Activated CD4-positive, alpha-beta T cell treated with anti-CD3 and anti-CD28 coated beads, Interleukin-2, amount 50 U/mL, for 48 hours (primary cell): ENCODE measurements at places on chromosomes 4 and X.

DNA sequence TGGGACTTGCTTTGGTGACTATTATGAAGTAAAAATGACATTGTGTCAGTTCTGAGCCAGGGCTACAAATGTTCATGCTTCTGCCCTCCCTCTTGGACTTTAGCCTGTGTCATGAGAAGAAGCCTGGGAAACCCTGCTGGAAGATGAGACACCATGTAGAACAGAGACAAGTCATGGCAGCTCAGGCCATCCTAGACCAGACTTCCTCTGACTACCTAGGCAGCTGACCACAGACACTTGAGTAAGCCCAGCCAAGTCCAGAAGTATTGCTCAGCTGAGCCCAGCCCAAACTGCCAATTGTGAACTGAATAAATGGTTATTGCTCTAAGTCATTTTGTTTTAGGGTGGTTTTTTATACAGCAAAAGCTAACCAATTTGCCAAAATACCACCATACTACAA, 467.6 kb upstream of the CNKSR2 start:
- no peak for DNase-seq

GRCh38 chr4:68451246-68452211, 4.3 kb downstream of the TMPRSS11E start:
- DNase-seq, result no peak

DNA sequence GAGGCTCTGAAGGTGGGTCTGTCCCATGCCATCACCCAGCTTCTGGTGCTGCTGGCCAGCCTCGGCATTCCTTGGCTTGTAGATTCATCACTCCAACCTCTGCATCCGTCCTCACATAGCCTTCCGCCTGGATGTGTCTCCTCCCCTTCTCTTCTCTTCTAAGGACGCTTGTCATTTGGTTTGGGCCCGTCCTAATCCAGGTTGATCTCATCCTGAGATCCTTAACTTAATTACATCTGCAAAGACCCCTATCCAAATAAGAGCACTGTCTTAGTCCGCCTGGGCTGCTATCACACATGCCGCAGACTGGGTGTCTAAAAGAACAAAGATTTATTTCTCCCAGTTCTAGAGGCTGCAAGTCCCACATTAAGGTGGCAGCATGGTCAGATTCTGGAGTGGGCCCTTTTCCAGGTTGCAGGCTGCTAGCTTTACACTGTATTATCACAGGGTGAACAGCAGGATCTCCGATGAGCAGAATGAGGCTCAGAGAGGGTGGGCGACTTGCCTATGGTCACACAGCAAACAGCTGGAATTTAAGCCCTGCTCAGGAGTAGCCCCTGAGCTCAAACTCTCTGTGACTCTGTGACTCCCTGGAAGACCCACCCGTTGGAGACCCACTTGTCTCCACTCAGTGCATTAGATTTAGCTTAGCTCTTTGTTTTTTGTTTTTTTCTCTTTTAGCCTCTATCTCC, 113.1 kb downstream of the STK32B start:
- no peak for DNase-seq

- DNase-seq, result no peak
Measured at GRCh38 chr4:128163177-128164117, 102.3 kb downstream of the LARP1B start.

GRCh38 chr4:78962597-78963115, 23.4 kb upstream of the PAQR3 start:
- no peak for DNase-seq

DNA sequence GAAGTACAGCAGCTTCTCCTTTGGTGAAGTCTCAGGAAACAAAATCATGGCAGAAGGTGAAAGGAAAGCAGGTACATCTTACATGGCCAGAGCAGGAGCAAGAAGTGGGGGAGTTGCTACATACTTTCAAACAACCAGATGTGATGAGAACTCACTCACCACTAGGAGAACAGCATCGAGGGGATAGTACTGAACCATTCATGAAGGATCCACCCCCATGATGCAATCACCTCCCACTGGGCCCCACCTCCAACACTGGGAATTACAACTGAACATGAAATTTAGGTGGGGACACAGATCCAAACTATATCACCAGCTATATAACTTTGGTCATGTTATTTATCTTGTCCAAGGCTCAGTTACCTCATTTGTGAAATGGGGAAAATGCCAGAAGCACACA, 159.4 kb downstream of the OPHN1 start:
- DNase-seq, result no peak

DNA sequence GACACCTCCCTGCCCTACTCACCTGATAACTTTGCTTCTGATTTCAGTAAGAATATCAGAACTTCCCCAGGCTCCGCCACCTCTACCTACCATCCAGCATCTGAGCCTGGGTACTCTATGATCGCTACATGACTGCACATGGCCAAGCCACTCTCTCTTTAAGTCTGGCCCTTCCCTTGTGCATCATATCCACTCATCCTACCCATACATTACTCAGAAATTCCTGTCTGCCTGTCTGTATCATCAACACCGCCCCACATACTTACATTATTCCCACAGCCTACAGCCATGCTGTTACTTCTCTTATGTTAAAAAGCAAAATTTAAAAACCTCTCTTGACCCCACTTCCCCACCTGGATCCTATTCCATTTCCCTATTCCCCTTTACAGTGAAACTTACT, 84.7 kb downstream of the SCD5 start:
- DNase-seq, result no peak

DNA sequence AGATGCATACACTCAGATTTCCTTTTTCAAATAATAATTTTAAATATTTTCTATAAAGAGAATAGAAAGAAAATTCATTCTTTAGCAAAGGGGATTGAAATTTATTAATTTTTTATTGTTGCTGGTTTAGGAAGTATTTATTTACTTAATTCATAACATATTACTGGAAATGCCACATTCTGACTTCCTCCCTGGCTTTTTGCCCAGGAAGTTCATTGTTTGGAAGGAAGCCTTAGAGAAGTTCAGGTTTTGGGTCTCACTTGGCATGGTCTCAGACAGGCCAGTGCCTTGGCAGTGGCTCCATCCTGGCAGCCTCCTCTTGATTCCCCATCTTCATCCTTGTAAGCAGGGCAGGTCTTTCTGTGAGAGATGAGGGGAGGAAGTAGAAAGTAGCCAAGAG, 50.5 kb downstream of the IL15 start:
- no peak for DNase-seq
